Cerebellar cortex (tissue), 1 donor: ENCODE measurements at places on chromosomes 1 and 21.

DNA sequence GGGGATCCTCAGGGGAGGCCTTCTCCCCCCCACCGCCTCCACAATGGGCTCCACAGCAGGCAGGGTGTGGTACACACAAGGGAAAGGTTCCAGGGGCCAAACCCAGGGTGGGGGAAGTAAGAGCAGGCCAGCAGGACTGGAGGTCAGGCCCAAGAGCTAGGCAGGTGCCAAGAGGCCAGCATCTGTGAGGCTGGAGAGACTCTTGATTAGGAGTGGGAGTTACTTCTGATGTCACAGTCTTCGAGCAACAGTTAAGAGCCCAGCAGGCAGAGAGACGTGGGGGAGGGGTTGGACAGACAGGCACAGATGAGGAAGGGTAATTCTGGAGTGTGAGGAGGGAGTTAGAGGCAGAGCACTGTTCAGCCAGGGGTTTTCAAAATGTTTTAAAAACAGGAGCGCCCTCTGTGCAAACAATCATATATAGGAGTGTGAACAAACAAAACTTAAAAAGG lies 55.8 kb downstream of the SLC9A1 start:
- DNase-seq: no peak

- no peak for DNase-seq
These were observed 34.2 kb downstream of the KRTAP10-1 start for GRCh38 chr21:44505673-44506278.

DNA sequence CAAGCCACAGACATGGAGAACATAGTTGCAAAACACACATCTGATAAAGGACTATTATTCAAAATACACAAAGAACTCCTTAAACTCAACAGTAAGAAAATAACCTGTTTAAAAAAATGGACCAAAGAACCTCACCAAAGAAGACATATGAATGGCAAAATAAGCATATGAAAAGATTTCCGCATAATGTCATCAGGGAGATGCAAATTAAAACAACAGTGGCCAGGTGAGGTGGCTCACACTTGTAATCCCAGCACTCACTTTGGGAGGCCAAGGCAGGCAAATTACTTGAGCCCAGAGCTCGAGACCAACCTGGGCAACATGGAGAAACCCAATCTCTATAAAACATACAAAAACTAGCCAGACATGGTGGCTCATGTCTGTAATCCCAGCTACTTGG lies 50.4 kb downstream of the PRPF38A start:
- DNase-seq: no peak

DNA sequence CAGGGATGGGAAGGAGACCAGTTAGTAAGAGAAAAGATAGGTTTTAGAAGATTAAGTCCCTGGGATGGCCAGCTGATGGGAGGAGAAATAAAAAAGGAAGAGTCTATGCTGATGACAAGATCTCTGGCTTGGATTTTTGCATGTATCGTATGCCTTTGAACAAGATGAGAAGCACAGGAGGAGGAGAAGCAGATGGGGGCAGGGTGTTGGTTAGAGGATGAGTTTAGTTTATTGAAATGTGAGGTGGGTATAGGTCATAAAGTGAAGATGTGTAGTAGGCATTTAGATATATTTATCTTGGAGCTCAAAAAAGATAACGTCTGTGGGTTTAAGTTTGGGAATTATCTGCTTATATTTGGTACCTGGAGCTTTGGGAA lies 1.4 kb downstream of the TIPRL start:
- no peak for DNase-seq

GRCh38 chr21:38459490-38459889 lies 38.8 kb downstream of the ERG start:
- no peak for DNase-seq

- DNase-seq: peak; percentile 50
These were observed 579 bp downstream of the PTCH2 start for GRCh38 chr1:44842486-44842861.

- peak; percentile 38 for DNase-seq
These were observed 93.5 kb downstream of the TTLL7 start for GRCh38 chr1:83905315-83905907.

DNA sequence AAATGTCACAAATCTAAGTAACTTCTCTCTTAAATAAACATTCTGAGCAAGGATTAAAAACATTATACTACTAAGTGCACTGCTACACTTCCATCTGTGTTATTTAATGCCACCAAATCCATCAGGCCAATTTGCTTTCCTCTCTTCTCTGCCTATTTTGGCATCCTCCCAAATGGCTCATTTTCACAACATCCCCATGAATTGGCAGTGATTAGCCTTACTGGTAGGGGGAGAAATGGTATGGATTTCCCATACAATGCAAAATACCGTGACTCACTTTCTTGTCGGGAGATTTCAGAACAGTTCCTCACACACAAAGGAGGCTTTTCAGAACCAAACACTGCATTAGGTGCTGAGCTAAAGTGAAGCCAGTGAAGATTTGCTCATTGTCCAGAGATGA lies 195.7 kb downstream of the MIS18A start:
- DNase-seq: no peak

DNA sequence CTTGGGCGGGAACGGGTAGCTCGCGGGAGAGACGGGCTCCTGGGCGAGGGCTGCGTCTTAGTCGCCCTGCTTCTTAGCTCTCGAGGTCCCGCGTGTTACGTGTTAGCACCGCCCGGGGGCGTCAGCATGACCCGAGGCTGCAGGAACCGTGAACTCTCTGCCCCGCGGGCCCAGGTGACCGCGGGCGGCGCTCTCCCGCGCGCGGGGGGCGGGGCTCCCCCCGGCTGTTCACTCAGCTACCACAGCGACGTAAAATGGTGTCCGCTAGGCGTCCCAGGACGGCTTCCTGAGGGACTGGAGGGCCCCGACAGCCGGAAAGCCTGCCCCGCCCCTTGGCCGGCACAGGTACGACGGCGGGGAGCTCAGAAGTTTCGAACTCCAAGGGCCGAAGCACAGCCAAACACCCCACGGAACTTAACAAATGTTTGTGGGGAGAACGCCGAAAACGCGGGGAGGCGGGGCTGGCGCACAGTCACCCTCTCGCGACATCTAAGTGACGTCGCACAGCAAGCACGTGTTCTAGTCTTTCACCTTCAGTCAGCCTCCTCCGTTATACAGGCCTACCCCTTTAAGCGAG lies 780 bp upstream of the RBM15 start:
- DNase-seq: no peak

DNA sequence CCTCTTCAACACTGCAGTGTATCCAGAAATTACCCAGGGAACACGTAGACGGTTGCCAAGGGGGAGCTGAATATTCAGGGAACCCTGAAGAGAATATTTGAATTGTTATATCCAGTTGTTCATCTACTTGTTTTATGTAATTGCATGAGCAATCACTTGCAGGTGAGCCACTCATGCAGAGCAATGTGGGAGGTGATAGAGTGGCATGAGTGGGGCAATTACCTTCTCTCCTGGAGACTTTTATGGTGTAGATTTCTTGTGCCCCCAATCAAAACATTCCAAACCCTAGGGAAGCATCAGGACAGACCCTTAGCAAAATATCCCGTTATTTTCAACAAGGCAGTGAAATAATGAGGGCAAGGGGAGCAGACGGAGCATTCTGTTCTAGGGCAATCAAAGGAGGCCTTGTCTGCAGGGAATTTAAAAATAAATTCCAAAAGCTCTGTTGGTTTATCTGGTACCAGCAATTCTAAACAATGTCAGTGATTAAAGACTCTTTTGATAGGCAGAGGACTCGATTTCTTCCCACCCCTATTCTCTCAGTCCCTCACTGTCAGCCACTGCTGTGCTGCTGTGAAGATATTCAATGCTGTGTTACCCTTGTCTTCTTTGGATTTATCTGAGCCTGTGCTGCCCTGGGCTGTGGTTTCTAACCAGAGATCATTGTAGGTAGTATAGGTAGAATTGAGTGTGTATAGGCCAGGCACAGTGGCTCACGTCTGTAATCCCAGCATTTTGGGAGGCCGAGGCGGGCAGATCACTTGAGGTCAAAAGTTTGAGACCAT lies 180.2 kb upstream of the MAP1LC3C start:
- DNase-seq: no peak

DNA sequence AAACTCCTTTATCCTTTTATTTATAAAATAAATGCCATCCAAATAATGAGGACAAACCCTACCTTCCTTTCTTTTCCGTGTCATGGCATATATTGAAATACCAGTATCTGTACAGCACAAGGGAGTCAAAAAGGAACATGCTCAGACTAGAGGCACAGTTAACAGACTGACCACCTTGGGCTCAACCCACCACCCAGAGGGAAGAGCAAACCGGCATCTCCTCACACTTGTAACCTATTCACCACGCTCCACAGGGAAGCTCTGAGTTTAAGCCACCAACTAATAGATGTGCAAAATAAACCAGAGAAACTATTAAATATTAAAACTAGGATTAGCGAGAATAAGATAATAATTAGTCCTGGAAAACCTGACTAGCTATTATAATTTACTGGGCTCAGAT lies 112.7 kb downstream of the SIPA1L2 start:
- DNase-seq: no peak

GRCh38 chr1:234922987-234923386 lies 205.7 kb downstream of the TOMM20 start:
- DNase-seq: no peak

DNA sequence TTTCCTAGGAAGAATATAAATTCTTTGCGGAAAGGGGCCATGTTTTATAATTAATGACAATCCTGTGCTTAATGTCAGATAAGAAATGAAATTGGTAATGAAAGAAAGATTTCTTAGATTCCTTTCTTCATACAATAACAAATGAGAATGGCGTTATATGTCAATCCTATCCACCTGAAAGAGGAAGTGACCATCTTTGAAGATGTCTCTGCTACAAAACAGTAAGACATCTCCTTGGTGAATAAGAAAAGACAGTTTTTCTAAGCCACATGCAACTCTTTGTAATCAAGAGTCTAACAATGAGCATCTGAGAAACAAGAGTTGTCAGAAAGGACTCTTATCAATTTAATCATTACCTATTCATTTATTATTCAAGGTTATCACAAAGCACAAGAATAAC lies 286.0 kb downstream of the VAV3 start:
- no peak for DNase-seq

- DNase-seq: no peak
These were observed 537.2 kb downstream of the NPHP4 start for GRCh38 chr1:5455056-5455455.

DNA sequence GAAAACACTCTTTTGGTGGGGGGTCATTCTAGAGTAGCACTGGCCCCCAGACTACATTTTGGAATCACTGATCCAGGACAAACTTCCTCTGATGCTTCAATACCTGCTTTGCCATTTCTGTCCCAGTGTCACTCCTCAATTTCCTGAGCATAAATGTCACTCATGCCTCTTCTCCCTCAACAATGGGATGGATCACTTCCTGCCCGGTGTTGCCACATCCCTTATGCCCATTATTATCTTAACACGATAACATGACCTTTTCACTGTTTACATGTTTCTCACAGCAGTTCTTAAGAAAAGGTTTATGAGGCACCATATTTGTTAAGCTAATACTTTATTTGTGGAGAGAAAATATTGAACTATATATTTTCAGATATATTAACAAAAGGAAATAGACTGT lies 3.9 kb upstream of the ITLN1 start:
- DNase-seq: no peak

GRCh38 chr1:157168015-157168414 lies 29.8 kb upstream of the ETV3 start:
- no peak for DNase-seq

GRCh38 chr21:42621166-42621818 lies 32.1 kb upstream of the PDE9A start:
- no peak for DNase-seq

- DNase-seq: no peak
These were observed 16.6 kb downstream of the IPO9 start for GRCh38 chr1:201845331-201846083.

DNA sequence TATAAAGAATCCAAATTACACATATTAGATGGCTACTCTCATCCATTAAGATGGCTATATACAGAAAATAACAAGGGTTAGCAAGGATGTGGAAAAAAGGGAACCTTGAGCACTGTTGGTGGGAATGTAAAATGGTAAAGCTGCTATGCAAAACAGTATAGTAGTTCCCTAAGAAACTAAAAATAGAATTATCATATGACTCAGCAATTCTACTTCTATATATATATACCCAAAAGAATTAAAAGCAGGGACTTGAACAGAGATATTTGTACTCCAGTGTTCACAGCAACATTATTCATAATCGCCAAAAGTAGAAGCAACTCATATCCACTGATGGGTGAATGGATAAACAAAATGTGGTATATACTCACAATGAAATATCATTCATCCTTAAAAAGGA lies 126.1 kb downstream of the KCNH1 start:
- no peak for DNase-seq

DNA sequence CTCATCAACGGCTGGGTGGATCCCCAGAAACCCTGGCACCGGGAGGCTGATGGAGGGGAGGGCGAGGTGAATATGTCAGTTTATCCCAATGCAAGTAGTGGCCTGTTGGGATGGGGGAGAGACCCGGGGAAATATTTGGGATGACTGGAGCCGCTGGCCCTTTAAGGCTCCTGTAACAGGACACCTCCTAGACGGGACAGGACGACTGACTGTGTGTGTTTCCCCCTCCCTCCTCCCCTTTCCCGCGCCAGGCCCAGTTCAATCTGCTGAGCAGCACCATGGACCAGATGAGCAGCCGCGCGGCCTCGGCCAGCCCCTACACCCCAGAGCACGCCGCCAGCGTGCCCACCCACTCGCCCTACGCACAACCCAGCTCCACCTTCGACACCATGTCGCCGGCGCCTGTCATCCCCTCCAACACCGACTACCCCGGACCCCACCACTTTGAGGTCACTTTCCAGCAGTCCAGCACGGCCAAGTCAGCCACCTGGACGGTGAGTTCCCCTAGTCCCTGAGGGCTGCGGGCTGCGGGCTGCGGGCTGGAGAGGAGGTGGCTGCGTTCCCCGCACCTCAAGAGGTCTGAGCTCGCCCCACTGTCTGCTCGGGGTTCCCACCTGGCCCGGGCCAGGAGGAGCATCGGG lies 44.8 kb upstream of the CCDC27 start:
- no peak for DNase-seq

DNA sequence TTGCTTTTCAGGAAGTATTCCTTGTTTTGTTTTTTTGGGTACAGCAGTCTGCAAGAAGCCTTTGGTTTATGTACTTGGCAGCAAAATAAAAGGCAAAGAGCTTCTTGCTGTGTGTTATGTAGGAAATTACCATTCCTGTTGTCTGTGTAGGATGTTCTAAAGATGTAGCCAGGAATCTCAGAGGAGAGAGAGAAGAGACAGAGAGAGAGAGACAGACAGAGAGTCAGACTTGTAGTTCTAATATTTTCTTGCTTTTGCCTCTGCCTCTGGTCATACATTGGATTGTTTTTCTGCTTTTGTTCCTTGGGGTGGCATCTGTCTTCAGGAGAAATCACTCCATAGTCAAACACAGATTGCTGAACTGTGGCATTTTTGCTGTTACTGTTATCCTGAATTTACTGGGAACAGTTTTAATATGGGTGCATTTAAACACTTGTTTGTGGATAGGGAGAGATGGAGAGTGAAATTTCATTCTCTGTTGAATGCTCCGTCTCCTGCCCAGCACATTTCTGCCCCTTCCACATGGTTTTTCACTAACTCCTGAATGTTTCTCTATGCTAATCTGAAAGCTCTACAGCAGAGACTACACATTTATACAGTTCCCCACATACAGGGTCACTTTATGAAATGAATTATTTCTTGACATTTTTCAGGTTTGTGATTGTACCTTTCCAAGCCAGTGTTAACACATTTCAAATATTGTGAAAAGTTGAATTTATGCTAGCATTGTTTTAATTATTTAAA lies 49.8 kb downstream of the POU2F1 start:
- no peak for DNase-seq
